ENCODE measurements at places on chromosomes 3 and 15.

DNA sequence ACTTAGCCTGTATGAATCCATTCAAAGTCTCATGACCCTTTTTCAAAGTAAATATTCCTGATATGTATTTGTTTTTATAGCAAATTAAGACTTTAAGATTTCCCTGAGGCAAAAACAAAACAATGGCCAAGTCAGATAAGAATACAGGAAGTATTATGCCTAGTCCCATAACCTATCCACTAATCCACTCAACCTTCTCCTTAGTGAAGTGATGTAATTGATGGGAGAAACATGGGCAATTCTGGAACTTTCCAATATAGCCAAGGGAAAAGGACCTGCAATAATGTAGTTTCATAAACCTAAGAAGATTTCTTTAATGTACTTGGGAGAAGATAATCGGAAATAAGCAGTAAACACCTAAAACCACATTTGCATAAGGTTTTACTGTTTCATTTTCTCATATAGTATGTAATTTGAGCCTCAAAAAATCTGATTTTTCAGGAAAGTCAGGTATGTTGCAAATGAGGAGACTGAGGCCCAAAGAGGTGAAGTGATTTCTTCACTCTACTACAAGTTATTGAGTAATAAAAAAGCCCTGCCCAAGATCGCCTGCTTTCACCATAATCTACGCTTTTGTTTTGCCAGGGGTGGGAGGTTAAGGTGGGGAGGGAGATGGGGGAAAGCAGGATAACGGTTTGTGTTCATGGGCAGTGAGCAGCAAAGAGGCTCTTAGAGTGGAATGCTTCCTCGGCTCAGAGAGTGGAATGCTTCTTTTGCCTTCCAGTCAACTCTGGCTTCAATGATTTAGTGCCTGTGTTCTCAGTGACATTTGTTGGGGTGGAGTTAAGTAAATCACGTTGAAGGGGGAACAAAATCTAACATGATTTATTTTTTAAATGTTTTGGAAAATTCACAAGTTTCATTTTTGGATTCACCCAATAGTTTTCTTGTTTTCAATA, 95.0 kb upstream of the FNDC3B start:
- no peak for DNase-seq

DNA sequence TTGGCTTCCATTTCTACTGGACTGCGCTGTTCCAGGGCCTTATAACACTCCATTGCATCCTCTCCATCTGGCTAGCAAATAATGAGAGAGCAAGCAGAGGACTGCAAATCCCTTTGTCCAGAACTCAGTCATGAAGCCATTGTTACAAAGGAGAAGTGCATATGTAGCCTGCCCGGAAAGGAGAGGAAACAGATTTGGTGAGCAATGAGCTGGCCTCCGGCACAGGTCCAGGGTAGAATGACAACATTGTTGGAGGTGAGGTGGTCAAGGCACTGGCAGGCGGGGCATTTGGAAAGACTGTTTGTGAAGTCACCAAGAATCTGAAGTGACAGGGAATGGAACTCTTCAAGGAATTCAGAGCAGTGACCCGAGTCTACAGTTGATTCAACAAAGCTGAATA, 25.0 kb upstream of the ATP1B3 start:
- DNase-seq: no peak

DNA sequence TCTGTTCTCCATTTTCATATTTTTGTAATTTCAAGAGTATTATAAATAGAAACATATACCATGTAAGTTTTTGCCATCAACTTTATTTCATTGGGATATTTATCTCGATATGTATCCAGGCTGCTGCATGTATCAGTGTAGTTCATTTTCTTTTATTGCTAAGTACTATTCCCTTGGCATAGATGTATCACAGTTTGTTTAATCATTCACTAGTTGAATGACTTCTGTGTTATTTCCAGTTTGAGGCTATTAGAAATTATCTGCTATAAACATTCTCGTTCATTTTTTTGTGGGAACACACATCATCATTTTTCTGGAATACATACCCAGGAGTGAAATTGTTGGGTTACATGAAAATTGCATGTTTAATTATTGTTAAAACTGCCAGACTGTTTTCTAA, 18.5 kb upstream of the TGFBR2 start:
- DNase-seq: no peak

DNA sequence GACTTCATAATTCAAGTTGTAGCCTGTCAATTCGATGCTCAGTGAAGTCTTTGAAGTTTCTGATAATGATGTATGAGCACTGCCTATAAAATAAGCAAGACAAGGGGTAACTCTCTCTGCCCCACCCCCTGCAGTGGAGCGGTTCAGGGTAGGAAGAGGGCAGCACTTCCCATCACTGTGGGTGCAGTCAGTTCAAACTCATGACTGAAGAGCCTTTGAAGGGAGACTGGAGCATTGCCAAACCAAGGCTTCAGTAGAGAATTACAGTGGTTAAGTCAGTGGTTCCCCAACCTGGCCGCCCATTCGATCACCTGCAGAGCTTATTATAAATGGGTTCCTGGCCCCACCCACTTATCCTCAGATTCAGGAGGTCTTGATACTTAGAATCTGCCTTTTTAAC, 190.6 kb downstream of the SHQ1 start:
- no peak for DNase-seq

DNA sequence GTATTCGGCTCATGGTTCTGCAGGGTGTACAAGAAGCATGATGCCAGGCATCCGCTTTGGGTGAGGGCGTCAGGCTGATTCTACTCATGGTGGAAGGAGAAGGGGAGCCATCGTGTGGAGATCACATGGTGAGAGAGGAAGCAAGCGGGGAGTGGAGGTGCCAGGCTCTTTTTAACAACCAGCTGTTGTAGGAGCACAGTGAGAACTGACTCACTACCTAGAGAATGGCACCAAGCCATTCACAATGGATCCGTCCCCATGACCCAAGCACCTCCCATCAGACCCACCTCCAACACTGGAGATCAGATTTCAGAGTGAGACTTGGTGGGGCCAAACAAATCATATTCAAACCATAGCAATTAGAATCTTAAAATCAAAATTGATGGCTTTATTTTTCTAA, 259.8 kb upstream of the CTDSPL start:
- no peak for DNase-seq

- DNase-seq: no peak
Measured at GRCh38 chr3:12325586-12326515, 37.0 kb downstream of the PPARG start.

GRCh38 chr15:93274257-93274656, 185.2 kb upstream of the RGMA start:
- no peak for DNase-seq

GRCh38 chr3:189132231-189132671, 39.5 kb upstream of the TPRG1 start:
- no peak for DNase-seq

DNA sequence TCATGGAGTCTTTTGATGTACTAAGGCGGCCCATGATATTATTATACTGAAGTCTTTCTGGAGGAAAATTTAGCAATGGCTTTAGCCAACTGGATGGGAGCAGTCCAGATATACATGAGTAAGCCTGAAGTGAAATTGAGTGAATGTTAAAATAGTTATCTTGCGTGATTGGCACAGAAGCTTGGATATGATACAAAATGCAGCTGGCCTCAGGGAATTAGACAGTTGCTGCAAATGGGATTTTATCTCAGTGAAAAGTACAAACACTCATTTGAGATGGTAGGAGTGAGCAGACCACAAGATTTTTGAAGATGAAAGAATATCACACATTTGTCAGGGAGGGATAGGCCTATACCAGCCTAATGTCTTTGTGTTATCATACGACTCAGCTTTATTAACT, 8.9 kb downstream of the LMOD3 start:
- DNase-seq: no peak

- DNase-seq: no peak
Measured at GRCh38 chr15:85694091-85694490, 100.6 kb downstream of the KLHL25 start.

Measured in left renal cortex interstitium (tissue), 4 donors.